ENCODE measurements at places on chromosomes 12 and 14.

- no peak for DNase-seq
These were observed 22.7 kb upstream of the PRIMA1 start for GRCh38 chr14:93811020-93811419.

GRCh38 chr12:79360936-79361335 lies 329.8 kb downstream of the PAWR start:
- no peak for DNase-seq

- DNase-seq, result no peak
These were observed 278.1 kb upstream of the FAR2 start for GRCh38 chr12:28870839-28871440.

DNA sequence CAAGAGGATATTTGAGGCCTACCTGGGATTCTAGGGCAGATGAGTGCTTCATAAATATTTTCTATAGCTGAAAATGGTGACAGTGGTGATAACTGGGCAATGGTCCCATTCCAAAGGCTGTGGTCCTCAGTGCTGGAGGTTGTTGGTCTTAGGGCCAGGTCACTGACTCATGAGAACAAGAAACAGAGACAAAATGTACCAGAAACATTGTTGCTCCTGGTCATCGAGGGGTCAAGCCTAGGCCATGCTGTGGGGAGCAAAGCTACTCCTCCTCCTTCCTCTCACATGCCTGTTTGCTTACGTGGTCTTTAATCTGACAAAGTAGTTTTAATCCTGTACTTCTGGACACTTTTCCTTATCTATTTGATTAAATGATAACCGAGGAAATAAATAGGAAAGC lies 33.8 kb downstream of the ERG28 start:
- no peak for DNase-seq
